ENCODE measurements at places on chromosomes 3 and 15. TPM values are rescaled to one million over a fixed set of nuclear protein-coding genes. Genes with fewer than 3 reads are reported as not detected.

GRCh38 chr15:48940508-48940907, 23.2 kb downstream of the SHC4 start:
- DNase-seq: peak; percentile 84

- no peak for DNase-seq
Measured at GRCh38 chr3:45783667-45784066, 12.7 kb downstream of the SLC6A20 start.

The GOLGA6B gene
- total RNA-seq: not detected

DNA sequence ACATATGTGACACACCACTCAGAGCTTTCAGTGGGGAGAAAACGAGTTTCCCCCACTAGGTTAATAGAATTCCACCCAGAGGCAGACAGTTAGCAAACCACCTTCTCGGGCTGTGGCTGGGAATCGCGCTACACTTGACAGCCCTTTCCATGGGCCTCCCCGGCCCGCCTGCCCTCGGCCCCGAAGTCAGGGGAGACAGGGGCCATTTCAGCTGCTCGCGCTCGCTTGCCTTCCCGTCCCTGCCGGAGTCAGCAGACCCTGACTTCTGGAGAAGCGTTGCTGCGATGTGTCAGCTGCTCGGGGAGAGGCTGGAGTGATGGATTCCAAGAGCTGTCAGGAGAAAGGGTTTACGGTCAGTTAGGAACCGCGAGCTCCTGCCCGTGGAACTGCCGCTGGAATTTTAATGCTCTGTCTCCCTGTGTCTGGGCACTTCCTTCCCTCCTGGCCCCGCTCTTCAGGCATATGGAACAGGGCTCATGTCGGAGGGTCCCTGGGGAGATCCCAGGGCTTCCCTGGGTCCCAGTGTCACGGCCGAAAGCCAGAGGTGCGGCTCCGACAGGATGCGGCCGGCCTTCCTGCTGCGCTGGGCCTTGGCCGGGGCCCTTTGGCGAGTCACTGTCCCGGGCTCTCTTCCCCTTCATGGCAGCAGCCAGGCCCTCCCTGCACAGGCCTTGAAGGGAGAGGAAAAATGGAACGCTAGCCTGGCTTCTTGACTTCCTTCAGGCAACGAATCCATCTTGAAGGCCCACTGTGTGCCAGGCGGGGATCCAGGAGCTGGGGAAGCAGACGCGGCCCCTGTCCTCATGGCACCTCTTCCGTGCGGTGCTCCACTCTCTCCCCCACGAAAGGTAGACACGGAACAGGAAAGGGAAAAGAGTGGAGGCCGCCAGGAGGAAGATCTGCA, 38.4 kb upstream of the VPS8 start:
- DNase-seq: no peak

The NTRK3 gene
- total RNA-seq: not detected

The DZIP1L gene
- total RNA-seq: 21.5 TPM

DNA sequence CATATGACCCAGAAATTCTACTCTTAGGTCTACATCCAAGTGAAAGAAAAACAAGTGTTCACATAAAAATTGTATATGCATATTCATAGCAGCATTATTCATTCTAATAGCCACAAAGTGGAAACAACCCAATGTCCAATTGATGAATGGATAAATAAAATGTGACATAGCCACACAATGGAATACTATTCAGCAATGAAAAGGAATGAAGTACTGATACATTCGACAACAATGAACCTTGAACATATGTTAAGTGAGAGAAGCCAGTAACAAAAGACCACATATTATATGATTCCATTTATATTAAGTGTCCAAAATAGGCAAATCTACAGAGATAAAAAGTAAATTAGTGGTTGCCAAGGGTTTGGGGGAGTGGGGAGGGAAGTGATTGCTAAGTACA, 70.2 kb upstream of the ACTC1 start:
- DNase-seq: no peak

The NCK1 gene
- 49.1 TPM for total RNA-seq

GRCh38 chr3:45760878-45761711, 35.2 kb downstream of the SLC6A20 start:
- DNase-seq: peak; percentile 60

The ATP10A gene
- 29.7 TPM for total RNA-seq

- DNase-seq: no peak
Measured at GRCh38 chr15:87610366-87610765, 646.2 kb downstream of the NTRK3 start.

The DUOXA1 gene
- total RNA-seq: not detected

DNA sequence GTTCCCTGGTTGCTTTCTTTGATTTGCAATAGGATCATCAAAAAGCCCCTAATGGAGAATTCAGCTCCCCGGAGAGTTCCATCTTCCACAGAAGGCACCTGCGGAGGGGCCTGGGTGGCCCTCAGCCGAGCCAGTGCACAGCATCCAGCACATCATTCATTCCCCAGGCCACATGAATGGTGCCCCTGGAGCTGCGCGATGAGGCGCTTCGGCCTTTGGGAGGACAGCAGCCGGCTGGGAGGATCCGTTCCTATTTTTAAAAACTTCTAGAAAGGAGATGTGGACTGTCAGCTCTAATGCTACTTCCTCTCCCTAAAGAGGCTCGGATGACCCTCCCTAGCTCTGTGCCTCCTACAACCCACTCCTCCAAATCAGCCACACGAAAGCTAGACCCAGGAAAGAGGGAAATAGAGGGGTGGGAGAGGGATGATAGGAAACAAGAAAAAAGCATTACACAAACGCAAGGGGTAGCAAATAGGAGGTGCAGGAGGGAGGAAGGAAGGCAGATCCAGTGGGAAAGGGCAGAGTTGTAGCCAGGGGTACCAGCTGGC, 20.3 kb downstream of the EHD4 start:
- DNase-seq: no peak

The AADAC gene
- 0.17 TPM for total RNA-seq
